Right renal pelvis (tissue), 4 donors: ENCODE measurements at places on chromosomes 3 and 15.

DNA sequence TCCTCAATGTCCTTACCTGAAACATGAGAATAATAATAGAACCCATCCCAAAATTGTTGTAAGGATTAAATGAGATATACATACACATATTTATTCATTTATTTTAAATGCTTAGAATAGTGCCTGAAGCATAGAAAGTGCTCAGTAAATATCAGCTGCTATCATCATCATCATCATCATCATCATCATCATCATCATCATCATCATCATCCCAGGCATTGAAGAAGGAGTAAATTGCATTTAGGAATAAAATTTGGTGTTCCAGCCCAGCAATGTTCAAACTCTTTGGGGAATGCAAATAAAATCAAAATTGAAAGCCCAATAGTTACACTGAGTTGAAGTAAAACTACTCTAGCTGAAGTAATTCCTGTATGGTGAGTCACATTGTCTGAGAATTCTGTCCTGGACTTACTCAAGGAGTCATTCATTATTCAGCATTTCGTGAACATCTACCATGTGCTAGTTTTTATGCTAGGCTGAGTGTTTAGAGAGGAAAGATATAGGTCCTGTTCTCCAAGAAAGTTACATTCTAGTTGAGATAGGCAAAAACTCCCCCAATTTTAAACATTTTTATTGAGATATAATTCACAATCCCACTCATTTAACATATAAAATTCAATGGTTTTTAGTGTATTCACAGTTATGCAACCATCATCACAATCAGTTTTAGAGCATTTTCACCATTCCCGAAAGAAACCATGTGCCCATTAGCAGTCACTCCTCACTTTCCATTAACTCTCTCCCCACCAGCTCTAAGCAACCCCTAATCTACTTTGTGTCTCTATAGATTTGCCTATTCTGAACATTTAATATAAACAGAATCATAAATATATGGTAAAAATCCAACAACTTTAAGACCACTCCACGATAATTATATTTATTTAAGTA is 107.2 kb downstream of the FRMD5 start:
- DNase-seq = no peak

DNA sequence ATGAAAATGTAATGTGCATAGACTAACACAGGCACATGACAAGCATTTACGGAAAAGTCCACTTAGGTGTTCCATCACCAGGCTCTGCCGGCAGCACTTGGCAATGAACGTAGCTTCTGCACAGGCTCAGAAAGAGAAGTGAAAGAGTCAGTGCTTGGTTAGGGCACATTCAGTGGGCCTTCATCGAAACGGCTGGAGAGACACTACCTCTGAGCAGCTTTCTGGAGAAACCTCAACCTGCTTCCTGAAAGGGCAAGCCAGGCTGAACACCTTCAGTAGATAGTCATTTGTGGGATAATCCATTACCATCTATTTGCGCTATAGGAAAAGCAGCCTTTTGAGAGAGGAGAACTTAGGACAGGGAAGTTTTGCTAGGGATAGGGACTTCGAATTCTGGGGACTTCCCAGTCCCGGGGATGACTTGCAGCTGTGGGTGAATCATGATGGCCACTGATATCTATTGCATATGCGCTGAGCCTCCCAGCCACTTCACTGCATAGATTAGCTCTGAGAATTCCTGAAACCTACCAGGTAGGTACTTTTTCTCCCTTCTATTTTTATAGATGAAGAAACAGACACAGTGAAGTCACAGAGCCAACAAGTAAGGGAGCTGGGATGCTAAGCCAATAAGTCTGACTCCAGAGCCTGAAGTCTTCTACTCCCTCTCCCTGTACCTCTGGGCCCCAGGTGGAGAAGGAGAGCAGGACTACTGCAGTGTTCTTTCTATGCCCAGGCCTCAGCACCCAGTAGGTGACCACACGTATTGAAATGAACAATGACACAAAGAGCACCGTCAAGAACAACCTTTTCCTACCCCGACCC is 4.2 kb upstream of the SH2D7 start:
- no peak for DNase-seq

- DNase-seq = no peak
Observed at GRCh38 chr3:8777978-8778267, 8.5 kb upstream of the OXTR start.

GRCh38 chr3:157142315-157142714 is 17.6 kb downstream of the CCNL1 start:
- DNase-seq = no peak

DNA sequence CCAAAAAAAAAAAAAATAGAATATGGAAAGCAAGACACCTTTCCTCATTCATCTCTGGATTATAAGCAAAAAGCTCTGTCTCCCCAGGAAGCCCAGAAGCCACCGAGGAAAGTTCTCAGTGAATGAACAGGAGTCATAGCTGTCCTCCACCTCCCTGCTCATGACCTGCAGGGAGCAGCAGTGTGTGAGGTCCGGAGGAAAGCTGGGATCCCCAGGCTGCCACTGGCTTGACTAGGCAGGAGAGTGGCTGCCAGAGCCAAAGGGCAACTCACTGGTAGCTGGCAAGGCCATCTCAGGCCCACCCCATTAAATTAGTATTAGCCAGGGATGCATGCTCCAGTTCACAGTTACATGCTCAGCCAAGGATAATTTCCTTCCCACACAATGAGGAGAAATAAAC is 191.6 kb upstream of the STT3B start:
- no peak for DNase-seq

- no peak for DNase-seq
Observed at GRCh38 chr3:124829819-124830554, 57.2 kb downstream of the ITGB5 start.

GRCh38 chr3:28122227-28122626 is 119.2 kb upstream of the CMC1 start:
- no peak for DNase-seq

- no peak for DNase-seq
Observed at GRCh38 chr3:44954304-44954703, 21.7 kb downstream of the ZDHHC3 start.

GRCh38 chr15:38217191-38217595 is 35.4 kb upstream of the SPRED1 start:
- no peak for DNase-seq

DNA sequence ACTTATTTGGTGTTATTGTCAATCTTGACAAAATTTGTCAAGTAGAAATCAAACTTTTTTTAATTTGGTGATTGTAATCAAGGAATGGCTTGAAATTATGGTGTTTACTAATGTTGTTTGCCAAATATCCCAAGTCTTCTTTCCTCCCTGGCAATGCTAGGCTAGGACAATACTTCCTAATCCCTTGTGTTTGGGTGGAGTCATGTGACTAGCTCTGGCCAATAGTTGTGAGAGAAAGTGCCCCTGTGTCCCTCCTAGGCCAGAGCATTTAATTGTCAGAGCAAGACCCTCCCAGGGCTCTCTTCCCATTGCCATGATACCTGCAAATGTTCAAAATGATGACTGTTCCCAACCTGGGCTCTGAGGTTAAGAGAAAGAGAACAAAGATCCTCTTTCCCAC is 132.7 kb downstream of the ANXA2 start:
- no peak for DNase-seq

GRCh38 chr3:173217127-173217526 is 76.1 kb upstream of the SPATA16 start:
- DNase-seq = no peak

- DNase-seq = no peak
Observed at GRCh38 chr15:48392356-48392755, 61.1 kb downstream of the DUT start.

- DNase-seq = no peak
Observed at GRCh38 chr3:12754313-12754712, 4.7 kb downstream of the TMEM40 start.

GRCh38 chr3:171462224-171462623 is 2.0 kb upstream of the TNIK start:
- DNase-seq = no peak

DNA sequence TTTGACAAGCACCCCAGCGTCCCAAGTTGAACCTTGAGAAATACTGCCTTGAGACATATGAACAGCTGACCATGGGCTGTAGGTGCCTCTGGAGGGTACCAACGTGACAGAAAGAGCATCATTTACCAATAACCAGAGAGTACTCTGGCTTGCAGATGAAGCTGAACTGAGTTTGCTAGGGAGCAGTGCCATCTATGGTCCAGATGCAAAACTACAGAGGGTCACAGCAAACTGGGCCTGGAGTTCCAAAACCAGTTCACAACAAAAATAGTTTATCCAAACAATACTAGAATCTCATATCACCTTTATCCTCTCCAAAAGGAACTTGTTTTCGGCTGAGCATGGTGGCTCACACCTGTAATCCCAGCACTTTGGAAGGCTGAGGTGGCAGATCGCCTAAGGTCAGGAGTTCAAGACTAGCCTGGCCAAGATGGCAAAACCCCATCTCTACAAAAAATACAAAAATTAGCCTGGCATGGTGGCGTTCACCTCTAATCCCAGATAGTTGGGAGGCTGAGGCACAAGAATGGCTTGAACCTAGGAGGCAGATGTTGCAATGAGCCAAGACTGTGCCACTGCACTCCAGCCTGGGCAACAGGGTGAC is 69.3 kb downstream of the CHAC1 start:
- DNase-seq = no peak

DNA sequence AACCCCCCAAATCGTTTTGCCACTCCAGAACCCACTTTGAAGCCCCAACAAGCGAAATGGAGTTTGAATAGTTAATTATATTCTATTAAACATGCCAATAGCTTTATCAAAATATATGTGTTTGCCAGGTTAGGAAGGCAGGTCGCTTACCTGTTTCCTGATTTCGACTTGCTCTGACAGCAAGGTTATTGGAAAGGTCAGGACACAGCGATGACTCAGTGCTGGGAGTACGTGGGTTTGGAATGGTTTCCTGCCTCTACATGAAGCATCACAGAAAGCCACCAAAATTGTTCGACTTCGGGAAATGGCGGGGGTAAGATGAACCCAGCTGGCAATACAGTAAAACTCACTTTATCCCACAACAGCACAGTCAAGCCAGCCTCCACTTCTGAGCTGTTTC is 135.6 kb upstream of the ABI3BP start:
- DNase-seq = no peak

DNA sequence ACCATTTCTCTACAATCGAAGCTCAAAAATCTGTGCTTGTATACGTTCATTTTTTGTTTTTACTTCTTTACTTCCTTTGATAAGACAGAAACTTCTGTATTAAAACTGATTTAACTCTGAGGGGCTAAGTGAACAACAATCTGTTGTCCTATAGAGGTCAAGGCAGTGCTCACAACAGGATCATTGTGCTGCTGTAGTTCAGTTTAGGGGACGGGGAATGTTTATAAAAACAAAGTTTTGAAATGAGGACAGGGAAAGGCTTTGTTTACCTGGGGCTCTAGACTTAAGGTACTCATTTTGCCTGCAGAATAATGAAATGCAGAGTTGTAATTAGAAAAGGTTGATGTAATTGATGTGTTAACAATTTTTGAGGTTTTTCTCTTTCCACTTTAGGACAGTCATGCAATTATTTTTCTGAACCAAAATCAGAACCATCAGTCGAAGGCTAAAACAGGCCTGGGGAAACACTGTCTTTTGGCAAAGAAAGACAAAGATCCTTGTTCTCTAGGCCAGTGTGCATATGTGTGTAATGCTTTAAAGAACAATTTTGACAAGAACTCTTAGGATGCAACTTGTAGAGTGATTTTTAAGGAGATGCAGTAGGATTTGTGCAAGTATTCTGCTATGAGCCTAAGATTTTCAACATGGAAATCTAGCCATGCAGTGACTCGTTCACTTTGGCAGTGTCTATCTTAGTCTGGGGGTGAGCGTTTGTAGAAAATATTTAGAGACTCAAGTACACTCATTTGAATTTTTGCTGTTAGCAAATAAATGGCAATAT is 165.2 kb downstream of the PGPEP1L start:
- DNase-seq = no peak

DNA sequence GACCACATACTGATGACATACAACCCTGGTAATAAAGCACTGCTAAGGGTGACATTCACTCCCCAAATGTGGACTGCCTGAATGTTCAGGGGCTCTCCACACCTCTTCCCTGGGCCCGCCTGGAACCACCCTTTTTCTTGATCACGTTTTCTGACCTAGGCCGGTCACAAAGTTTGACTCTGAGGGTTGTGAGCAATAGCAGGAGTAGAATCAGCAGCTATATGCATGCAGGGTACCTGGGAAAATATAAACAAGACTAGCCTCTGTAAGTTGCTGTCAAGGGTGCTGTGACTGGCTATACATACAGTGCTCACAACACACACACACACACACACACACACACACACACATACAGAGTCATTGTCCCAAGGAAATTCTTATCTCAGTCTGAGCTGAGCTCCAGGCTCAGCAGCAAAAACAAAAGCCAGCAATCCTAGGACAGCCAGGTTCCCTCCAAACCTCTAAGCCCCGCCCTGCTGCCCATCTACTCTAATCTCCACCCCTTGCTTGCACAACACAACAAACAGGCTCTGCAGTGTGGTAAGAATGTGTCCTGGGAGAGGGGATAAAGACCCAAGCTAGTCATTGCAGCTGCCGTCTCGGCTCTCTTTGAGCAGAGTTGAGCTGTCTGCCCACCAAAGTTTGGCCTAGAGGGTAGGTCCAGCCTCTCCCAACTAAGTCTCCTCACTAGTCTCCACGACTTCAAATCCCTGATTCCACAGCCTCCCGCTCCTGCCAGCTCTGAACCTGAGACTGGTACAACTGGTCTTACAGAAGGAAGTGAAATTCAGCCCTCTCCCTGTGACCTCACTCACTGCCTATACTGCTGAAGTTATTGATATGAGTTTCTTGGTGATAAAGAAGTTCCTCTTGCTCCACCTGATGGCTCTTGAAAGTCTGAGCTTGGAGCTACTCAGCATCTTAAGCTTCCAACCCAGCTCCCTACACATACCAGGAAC is 2.2 kb downstream of the BMF start:
- DNase-seq = no peak

GRCh38 chr3:171491361-171491760 is 31.2 kb upstream of the TNIK start:
- no peak for DNase-seq

GRCh38 chr3:116483135-116483534 is 37.8 kb upstream of the LSAMP start:
- DNase-seq = no peak

- no peak for DNase-seq
Observed at GRCh38 chr3:18057471-18058091, 315.1 kb upstream of the TBC1D5 start.

- no peak for DNase-seq
Observed at GRCh38 chr3:31448035-31448881, 84.5 kb upstream of the STT3B start.

GRCh38 chr3:41662288-41662687 is 299.6 kb downstream of the ULK4 start:
- DNase-seq = no peak

- DNase-seq = no peak
Observed at GRCh38 chr3:127208483-127209100, 15.7 kb downstream of the PRR23E start.

DNA sequence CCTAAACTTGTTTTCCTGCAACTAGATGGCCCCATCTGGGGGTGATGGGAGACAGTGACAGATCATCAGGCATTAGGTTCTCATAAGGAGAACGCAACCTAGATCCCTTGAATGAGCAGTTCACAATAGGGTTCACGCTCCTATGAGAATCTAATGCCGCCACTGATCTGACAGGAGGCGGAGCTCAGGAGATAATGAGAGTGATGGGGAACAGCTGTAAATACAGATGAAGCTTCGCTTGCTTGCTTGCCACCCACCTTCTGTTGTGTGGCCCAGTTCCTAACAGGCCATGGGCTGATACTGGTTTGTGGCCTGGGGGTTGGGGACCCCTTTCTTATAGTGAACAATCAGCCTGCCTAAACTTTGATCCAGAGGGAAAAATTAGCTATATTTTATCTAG is 15.2 kb upstream of the C3orf49 start:
- no peak for DNase-seq
